ENCODE measurements at places on chromosomes 7 and 10. TPM values are rescaled to one million over a fixed set of nuclear protein-coding genes. Genes with fewer than 3 reads are reported as not detected.

- H3K4me1 ChIP-seq, result peaks cover 16% of the 10 kb centered on the region
- H3K27me3 ChIP-seq, result no peaks in the 10 kb centered on the region
- H3K36me3 ChIP-seq, result peaks cover 2% of the 10 kb centered on the region
- H3K27ac ChIP-seq, result peak overlapping the region; percentile 42
- H3K4me3 ChIP-seq, result no peak overlapping the region
Measured at GRCh38 chr10:1058017-1058416, 1.8 kb downstream of the WDR37 start.

GRCh38 chr7:138163800-138164199, 87.5 kb downstream of the AKR1D1 start:
- no peaks in the 10 kb centered on the region for H3K4me1 ChIP-seq
- H3K27me3 ChIP-seq, result no peaks in the 10 kb centered on the region
- H3K4me3 ChIP-seq, result no peak overlapping the region
- H3K36me3 ChIP-seq, result no peaks in the 10 kb centered on the region
- H3K27ac ChIP-seq, result no peak overlapping the region

MRPS17 gene
- 28.9 TPM for total RNA-seq

CLEC2L gene
- total RNA-seq, result not detected

DNA sequence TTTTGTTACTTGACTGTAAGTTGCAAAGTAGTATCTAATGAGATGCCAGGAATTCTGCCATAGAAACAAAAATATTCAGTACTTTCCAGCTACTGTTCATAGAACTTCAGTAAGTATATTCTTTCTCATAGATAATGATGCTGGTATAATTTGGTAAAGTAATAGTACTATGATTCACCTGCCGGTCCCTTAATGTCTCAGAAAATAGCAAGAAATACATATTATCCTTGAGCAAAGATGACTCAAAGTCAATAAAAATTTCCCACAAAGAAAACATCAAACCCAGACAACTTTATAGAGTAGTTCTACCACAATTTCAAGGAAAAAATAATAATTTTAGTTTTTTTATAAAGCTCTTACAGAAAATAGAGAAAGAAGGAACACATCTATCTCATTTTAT, 105.4 kb downstream of the EPDR1 start:
- DNase-seq, result no peak
- H3K27ac ChIP-seq, result no peak overlapping the region
- no peak overlapping the region for H3K4me3 ChIP-seq
- H3K36me3 ChIP-seq, result no peaks in the 10 kb centered on the region
- H3K4me1 ChIP-seq, result no peaks in the 10 kb centered on the region

GRCh38 chr7:55309040-55309991, 55.8 kb upstream of the LANCL2 start:
- peaks cover 3% of the 10 kb centered on the region for H3K27me3 ChIP-seq
- no peaks in the 10 kb centered on the region for H3K36me3 ChIP-seq
- H3K4me3 ChIP-seq, result no peak overlapping the region
- no peak overlapping the region for H3K27ac ChIP-seq
- DNase-seq, result no peak

All from Panc1 (cell line).